Skeletal muscle cell (primary cell): ENCODE measurements at places on chromosomes 4 and X.

GRCh38 chr4:78601013-78601412 is 49.4 kb downstream of the ANXA3 start:
- DNase-seq = no peak

- DNase-seq = peak; percentile 63
These were observed 78.2 kb downstream of the IL21 start for GRCh38 chr4:122542411-122543236.

DNA sequence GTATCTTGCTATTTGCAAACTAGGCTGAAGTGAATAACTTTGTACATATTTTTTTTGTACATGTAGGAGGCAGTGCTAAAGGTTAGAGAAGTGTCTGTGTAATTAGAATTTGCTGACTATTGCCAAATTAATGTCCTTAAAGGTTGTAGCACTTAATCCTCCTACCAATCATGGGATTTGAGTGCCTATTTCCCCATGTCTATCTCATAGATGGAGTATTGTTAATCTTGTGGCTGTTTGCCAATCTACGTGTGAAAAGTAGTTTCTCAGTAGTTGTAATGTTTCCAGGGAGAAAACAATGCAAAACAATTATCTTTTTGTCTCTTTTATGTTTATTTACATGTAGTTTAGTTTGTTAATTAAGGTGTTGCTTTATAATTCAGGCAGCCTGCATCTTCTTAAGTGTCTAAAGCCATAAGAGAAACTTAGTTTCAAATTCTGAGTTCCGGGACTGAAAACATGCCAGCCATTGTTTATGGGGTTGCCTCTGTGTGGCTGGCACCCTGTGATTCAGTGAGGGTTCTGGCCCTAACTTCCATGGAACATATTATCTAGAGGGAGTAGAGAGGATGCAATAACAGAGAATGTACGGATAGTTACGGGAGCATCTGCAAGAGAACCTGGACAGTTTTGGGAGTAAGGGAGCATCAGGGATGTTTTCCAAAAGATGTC is 142.4 kb downstream of the KLHL8 start:
- no peak for DNase-seq

- no peak for DNase-seq
These were observed at the start of gene PHKA2 for GRCh38 chrX:18983666-18984380. TSS of gene PHKA2 (minus strand) at chrX:18984114. CDS start at chrX:18983932, 182 bp downstream.

DNA sequence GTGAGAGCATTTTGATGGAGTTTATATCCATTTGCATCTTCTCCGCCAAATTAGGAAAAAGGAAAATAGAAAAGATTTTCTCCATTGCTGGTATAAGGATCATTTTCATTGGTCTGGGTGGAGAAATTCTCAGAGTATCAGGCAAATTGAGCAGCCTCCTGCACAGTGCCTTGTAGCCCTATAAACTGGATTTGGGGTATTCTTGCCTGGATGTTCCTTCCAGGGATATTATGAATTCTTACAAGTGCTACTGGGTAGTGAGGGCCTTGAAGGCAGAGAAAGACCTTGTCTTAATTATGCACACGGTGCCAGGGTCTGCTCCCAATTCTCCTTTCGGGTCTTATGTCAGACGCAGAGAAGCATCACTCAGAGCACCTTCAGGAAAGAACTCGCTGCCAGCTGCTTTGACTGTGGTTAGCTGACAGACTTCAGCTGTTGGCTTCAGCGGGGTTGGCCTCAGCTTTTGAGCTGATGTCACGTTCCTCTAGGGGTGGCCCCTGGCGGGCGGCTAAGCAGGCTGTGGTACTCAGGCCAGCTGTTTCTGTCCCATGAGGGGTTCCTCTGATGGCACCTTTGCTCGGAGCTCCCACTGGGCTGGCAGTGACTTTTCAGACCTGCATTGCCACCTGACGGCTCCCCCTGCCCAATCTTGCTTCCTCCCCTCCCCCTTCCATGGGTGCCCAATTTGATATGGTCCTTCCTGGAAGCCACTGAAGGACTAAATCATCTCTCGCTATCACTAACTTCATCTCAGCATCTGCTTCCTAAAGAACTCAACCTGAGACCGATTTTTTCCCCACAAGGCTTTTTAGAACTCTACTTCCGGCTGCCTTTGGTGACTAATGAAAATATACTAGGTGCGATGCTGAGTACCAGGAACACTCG is 519.5 kb downstream of the BCOR start:
- peak; percentile 9 for DNase-seq

DNA sequence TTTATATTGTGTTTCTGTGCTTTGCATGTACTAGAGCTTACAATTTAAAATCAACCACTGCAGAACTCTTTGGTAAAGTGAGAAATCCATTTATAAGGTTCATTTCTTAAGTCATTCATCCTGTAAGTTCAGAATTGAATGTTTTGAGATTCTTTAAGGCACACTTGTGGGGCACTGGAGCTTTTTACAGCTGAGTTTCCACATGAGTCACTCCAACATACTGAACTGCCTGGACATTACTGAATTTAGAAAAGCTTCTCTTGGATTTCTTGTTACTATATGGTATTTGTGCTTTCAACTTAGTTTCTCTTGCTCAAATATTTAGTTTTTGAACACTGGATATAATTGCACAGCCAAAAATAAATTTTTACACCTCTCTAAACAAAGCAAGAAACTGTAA is 226.3 kb downstream of the PACRGL start:
- no peak for DNase-seq

GRCh38 chr4:26003056-26003455 is 89.0 kb downstream of the SMIM20 start:
- DNase-seq = no peak

DNA sequence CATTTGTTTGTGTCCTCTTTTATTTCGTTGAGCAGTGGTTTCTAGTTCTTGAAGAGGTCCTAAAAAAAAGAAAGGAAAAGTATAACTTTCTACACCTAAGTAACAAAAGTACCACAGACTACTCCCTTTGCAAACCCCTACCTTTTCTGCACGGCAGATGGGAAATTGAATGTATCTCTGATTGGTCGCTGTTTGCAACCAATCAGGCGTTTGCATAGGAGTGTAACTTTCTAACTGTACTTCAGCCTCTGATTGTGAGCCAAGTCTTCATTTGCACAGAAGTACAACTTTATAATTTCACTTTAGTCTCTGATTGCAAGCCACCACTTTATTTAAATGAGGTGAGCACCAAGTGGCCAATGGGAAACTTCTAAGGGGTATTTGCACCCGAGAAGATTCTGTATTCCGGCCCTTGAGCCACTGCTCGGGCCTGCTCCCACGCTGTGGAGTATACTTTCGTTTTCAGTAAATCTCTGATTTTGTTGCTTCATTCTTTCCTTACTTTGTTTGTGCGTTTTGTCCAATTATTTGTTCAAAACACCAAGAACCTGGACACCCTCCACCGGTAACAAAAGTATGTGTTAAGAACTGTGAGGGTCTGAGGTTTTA is 40.3 kb upstream of the FHL1 start:
- no peak for DNase-seq

DNA sequence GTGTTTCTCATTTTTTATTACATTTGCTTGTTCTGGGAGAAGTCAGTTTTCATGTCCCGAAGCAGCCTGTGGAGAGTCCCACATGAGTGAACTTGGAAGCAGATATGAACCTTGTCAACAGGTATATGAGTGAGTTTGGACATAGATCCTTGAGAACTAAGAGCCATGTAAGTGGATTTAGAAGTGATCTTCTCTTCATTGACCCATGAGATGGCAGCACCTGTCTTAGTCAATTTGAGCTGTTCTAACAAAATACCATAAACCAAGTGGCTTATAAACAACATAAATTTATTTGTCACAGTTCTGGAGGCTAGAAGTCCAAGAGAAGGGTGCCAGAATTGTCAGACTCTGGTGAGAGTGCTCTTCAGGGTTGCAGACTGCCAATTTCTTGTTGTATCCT is 1043.8 kb downstream of the ADGRL3 start:
- no peak for DNase-seq

- DNase-seq = no peak
These were observed 74.4 kb downstream of the CENPC start for GRCh38 chr4:67470871-67471270.

- peak; percentile 25 for DNase-seq
These were observed 154.9 kb downstream of the STK32B start for GRCh38 chr4:5206016-5206790.

DNA sequence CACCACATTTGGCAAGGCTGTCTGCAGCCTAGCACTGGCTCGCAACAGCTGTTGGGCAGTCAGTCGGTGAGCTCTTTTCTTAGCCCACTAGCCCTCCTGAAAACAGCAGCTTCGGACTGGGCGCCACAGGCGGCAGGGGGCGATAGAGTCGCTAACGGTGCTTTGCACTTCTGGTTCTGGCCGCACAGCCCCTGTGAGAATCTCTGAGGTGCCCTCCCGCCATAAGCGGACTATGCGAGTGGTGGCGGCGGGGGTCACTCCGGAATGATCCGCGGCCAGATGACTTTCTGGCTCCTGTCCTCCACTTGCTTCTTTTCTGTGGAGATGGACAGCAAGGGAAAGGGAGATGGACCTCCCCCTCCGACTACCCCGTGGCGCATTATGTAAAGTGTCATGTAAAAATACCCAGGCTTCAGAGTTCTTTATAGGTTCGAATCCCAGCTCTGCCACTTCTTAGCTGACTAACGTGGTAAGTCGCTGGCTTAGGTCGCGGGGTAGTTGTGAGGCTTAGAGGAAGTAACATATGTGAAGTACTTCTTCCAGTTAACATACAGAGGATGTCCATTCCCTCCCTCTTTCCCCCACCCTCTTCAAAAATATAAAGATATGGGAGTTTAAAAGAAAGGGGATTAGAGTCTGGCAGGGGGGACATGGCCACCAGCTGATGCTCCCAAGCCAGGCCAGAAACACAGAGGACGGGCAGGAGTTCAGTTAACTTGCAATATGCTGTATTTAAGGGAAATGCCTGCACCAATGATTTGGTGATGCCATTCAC is 11.0 kb downstream of the ARHGAP36 start:
- no peak for DNase-seq

- DNase-seq = no peak
These were observed 334.4 kb downstream of the SPRY1 start for GRCh38 chr4:123731035-123731434.

GRCh38 chr4:115851918-115852766 is 738.7 kb upstream of the NDST4 start:
- DNase-seq = no peak

GRCh38 chr4:16418814-16419213 is 192.5 kb upstream of the TAPT1 start:
- peak; percentile 89 for DNase-seq

GRCh38 chr4:8523175-8523574 is 57.0 kb upstream of the GPR78 start:
- no peak for DNase-seq

- DNase-seq = no peak
These were observed 566.1 kb upstream of the BOD1L1 start for GRCh38 chr4:14193601-14194000.

GRCh38 chr4:172953896-172954568 is 214.6 kb upstream of the GALNT7 start:
- no peak for DNase-seq

- no peak for DNase-seq
These were observed 8.9 kb upstream of the ZNF141 start for GRCh38 chr4:328729-329128.

DNA sequence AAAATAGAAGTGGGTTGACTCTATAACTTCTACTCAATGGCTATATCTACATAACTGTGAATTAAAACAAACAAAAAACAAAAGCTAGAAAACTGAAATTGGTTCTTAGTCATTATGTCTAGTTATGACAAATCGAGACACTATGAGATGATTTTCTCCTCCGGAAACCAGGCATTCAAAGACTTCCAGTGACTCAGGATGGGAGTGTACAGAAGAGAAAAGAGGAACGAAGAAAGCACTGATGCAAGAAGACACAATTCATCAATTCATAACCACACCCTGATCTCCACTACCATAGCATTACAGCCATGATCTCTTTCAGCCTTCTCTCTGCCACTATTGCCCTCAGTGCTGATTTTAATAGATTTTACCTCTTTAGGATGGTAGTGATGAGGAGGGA is 253.6 kb downstream of the CBLL2 start:
- peak; percentile 52 for DNase-seq

DNA sequence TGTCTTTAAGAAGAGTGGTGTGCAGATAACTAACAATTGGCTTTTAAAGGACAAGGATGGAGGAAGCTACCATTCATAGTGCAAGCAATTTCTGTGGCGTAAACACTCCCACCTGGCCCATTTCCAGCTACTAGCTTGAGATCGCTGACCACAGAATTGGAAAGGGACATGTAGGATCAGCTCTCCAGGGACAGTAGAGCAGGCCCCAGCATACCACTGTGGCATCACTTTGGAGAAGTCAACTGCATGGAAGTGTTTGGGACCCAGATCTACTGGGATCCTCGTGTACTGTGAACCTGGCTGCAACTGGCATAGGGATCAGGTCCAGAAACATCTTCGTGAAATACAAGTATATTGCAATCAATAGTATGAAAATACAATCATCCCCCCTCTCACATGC is 515.0 kb downstream of the INPP4B start:
- no peak for DNase-seq

- no peak for DNase-seq
These were observed 292.5 kb downstream of the USP46 start for GRCh38 chr4:52366621-52367020.

DNA sequence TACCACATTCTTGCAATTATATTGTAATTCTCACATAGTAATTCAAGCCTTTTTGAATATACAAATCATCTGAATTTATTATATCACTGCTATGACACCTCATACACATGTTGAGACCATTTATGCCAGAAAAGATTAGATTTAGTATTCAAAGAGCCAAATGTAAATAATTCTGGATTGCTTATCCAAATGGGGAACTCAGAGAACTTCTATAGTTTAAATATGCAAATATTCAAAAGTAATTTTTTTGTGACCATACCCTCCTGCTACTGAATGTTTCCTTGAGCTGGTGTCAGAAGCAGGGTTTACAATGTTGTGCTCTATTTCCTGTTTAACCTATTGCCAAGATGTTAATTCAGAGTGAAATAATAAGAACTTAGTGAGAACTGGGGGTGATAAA is 372.2 kb downstream of the TRIML1 start:
- no peak for DNase-seq

DNA sequence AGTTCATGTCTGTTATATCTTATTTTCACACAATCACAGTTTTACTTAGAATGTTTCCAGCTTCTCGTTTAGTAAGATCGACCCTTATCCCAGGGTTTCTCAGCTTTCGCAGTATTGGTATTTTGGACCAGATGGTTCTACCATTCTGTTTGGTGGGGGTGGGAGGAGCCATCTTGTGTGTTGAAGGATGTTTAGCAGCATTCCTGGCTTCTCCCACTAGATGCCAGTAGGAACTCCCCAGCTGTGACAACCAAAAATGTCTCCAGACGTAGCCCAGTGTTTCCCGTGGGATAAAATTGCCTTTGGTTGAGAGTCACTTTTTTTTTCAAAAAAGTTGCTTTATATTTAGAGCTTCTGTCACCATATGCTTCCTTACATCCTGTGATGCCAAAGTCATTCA is 90.9 kb upstream of the TLR2 start:
- DNase-seq = no peak

GRCh38 chr4:8342651-8343261 is 73.2 kb downstream of the HTRA3 start:
- no peak for DNase-seq
